ENCODE measurements at places on chromosomes 2 and 18.

GRCh38 chr2:71804281-71804751 is 343.3 kb downstream of the CYP26B1 start:
- DNase-seq = no peak

GRCh38 chr2:34912084-34912483 is 1313.0 kb upstream of the FAM98A start:
- no peak for DNase-seq

GRCh38 chr2:20186078-20186854 is 38.7 kb downstream of the SDC1 start:
- DNase-seq = no peak

- no peak for DNase-seq
Observed at GRCh38 chr2:75375646-75376582, 176.6 kb upstream of the TACR1 start.

DNA sequence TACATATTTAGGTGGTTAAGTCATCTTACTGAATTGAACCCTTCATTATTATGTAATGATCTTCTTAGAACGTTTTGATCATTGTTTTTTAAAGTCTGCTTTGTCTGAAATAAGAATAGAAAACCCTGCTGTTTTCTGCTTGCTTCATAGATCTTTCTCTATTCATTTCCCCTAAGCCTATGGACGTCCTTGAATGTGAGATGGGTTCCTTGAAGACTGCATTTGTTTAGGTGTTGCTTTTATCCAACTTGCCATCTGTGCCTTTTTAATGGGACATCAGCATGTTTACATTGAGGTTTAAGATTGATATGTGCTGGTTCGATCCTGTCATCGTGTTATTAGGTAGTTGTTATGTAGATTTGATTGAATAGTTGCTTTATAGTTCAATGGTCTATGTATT is 95.4 kb downstream of the SNTG2 start:
- DNase-seq = no peak
